ENCODE measurements at places on chromosomes 2 and 18. TPM values are rescaled to one million over a fixed set of nuclear protein-coding genes. Genes with fewer than 3 reads are reported as not detected.

Gene CNTNAP5
- not detected for total RNA-seq

Gene INHBB
- 1.6 TPM for total RNA-seq

Gene TUBA3E
- not detected for total RNA-seq

Gene CDH20
- 2.9 TPM for total RNA-seq

Data from pericardium fibroblast (primary cell).